T-helper 2 cell (primary cell): ENCODE measurements at places on chromosomes 7 and 10.

DNA sequence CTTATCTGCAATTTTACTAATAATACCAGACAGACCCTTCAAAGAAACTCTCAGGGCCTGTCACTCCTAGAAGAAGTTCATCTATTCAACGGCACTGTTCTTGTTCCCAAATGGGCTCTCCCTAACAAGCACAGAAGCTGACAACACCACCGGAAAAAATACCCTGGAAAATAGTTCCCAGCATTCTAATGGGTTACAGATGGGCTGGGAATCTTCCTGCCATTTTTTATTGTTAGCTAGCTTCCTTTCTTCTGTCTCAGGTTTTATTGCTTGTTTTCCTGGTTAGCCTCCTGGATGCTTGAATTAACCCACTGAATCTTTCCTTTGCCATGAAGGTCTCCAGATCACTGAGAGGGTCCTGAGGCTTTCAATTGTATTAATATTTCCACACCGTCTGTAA is 689.8 kb upstream of the NRP1 start:
- no peak for DNase-seq

DNA sequence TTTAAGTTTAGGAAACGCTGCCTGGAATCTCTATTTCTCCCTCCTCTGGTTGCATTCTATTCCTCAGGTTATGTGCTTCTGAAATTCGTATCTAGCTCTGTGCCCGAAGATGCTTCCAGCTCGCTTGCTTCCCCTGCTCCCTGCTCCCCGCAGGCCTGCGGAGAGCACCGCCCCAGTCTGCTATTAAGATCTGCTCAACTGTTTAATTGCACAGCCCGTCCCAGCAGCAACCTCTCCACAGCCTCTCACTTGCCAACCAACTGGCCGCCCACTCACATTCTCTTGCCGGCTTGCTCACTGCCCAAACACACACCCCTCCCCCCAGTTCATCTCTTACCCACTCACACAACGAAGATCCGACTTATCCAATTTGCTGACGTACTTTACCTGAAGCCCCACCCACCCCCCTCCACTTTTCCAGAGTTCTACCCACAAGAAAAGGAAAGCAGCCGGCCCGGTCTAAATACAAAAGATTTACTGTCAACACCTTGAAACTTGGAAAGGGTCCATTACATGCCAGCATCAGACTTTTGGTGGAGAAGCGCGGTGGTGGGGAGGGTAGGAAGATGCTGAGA is 167.3 kb upstream of the KLF14 start:
- DNase-seq, result no peak

DNA sequence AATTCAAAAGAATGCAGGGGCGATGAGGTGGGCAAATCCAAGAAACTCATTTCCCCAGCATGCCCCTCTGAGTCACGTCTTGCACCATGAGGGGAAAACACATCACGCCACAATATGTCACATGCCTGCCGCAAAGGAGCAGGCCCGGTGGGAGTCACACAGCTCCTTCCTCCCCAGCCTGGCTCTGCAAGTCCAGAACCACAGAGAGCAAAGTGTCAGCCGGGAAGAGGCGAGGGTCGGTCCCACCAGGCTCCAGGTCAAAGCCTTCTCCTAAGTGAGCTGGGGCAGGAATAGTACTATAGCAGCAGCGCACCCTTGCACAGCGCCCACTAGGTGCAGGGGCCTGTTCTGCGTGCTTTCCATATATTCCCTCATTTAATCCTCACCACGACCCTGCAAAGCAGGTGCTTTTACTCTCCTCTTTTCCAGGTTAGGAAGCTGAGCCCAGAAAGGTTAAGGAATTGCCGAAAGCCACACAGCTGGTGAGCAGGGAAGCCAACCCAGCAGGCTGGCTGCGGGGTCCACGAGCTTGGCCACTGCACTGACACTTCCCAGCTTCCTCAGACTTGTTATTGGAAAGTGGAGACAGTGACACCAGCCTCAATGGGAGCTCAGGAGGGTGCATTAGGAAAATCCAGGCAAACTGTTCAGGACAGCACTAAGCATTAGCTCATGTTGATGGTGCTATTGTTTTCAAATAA is 94.0 kb upstream of the ZMIZ1 start:
- no peak for DNase-seq

DNA sequence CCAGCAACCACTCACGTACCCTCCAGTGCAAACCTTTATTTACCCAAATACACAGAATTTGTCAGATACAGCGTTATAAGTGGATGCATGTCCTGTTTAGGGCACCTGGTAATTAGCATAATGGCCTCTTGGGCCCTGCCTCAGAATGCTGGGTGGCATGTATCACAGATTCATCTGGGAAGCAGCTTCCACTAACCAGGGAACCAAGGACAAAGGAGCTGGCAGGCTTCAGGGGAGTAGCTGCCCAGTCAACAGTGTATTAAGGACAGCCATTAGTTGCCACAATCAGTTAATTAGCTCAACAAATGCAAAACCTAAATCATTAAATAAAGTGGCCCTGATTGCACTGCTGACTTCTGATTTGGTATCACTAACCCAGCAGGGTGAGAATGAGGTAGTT is 105.7 kb downstream of the RAPGEF5 start:
- no peak for DNase-seq

GRCh38 chr10:124983321-124983720 is 41.4 kb downstream of the ZRANB1 start:
- DNase-seq, result no peak

DNA sequence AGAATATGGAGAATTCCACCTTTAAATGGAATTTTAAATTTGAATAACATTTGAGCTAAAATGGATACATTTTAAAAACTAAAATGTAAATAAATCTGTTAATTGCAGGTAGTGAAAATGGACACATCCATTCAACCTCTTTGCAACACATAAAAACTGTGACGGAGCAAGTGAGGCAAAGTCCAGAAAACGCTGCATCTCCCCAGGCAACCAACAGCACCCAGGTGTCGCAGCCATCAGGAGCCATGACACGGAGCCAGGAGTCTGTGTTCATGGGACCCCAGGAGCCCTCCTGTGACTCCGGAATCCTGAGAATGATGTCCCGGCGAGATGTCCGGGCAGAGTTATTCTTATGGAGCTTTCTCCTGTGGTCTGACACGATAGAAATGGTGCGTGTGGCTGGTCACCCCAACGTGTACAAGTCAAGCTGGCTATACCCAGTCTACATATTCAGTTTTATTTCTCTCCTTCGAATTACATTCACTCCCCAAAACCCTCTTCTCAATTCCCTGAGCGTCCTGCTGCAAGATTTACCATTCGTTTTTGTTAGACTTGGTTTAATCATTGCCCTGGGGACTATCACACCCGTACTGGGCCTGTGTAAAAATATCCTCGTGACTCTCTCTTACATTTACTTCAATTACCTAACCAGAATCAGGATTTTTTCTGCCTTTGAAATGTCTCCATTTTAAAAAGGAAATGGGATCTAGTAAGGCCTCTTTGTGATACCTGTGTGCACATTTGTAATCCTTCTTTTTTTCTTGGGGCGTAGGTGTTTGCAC is 13.1 kb upstream of the MRC1 start:
- DNase-seq, result no peak

DNA sequence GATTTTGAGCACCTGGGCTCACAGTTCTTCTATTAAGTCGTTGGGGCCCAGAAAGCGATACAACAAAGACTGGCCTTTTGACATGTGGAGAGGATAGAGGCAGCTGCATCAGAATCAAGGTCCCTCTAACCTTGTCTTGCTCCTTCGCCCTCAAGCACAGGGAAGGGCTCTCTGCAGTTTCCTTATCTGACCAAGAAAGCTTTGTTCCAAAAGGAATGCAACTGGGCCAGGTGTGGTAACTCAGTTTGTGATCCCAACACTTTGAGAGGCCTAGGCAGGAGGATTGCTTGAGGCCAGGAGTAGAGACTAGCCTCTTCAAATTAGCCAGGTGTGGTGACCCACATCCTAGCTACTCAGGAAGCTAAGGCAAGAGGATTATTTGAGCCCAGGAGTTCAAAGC is 32.2 kb downstream of the SVOPL start:
- DNase-seq, result no peak

GRCh38 chr7:85185424-85186082 is 1.3 kb downstream of the SEMA3D start:
- DNase-seq, result no peak

GRCh38 chr7:91668217-91668616 is 212.3 kb downstream of the MTERF1 start:
- no peak for DNase-seq

GRCh38 chr7:47248797-47249196 is 333.1 kb downstream of the TNS3 start:
- no peak for DNase-seq
